AG09309 (cell line): ENCODE measurements at places on chromosomes 1 and 21.
A peak's percentile ranks its signal among the peaks of the same experiment; 100 is the strongest.

- DNase-seq: no peak
Observed at GRCh38 chr1:101216623-101217022, 20.2 kb upstream of the S1PR1 start.

DNA sequence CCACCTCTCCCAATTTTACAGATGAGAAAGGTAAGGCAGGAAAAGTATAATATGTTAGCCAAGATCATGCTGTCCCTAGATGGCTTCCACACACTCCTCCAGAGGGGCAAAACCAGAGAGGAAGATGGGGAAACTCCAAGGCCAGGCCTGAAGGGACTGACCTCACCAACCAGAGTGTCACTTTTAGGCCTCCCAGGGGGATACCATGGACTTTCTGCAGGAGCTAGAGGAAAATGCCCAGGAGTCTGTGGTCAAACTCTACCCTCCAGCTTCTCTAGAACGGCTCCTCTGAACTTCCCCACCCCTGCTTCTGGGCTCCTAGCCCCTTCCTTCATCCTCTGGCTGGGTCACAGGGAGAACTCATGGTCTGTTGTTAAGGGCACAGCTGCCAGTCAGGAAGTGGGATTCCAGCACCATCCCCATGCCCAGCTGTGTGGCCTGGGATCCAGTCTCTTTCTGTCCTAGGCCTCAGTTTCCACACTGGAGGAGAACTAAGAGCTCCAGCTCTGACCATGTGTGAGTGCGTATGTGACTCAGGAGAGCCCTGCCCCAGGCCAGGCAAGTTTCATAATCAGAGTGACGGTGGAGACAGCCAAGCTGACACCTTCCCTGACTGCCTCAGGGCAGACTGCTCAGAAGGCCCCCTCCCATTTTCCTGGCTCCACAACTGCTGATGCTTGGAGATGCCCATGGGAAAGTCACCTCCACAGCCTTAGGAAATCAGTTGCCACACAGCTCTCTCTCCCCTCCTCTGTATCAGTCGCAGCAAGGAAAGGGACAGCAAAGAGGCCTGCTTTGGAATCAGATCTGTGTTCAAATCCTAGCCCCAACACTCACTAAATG, 1.9 kb downstream of the IGSF8 start:
- no peak for DNase-seq

- no peak for DNase-seq
Observed at GRCh38 chr1:40825435-40825788, 36.8 kb downstream of the CITED4 start.

- DNase-seq: peak; percentile 94
Observed at GRCh38 chr1:145891587-145892485, 6.2 kb upstream of the ANKRD35 start.

DNA sequence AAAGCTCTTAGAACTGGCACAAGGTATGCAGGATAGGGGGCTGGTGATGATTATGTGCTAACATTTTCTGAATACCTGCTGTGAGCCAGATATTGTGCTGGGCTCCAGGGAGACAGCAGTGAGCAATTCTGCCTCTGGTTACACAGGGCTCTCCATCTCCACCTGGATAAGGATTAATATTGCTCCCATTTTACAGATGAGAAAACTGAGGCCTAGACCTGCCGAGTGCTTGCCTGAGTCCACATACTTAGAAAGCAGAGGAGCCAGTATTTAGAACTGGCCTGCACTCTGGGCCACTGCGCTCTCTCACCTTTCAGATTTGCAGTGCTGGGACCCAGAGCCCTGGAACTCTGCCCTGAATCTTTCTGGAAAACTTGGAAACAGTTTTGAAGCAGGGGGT, 167.2 kb upstream of the KLHDC7A start:
- DNase-seq: no peak

DNA sequence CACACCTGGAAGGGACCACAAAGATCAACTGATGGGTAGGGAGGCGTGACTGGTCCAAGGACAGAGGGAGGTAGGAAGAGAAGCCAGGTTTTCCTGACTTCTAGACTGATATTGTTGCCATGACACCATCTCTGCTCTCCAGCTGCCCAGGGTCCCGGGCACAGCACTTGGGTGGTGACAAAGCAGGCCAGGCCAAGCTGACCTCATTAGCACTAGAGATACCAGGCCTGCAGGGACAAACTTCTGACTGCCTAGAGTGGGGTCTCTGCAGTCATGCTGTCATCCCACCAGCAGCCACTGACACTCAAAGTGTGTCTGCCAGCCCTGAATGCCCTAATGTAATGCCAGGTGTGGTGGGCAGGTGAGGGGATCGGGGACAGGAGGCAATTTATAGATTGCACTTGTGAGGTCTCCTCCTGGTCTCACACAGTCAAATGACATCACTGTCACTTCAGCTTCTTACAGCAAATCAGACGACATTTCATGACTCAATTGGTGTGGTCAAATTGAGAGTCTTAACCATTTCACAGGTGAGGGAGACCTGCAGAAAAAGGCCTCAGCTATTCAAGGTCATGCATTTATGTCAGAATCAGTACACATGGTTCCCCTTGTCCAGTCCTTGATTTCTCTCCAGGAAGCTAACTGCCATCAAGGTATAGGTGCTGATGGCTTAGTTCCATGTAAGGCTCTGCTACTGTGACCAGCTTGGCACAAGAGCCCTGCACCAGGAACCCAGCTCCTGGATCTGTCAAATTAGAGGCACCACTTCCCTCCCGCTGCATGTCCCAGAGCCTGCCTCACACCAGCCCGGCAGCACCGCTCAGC, 2.7 kb downstream of the SLC9A1 start:
- DNase-seq: no peak

GRCh38 chr1:43527111-43527878, 3.4 kb upstream of the PTPRF start:
- no peak for DNase-seq

- DNase-seq: peak; percentile 89
Observed at GRCh38 chr1:39110325-39110851, 84.2 kb downstream of the NDUFS5 start.

DNA sequence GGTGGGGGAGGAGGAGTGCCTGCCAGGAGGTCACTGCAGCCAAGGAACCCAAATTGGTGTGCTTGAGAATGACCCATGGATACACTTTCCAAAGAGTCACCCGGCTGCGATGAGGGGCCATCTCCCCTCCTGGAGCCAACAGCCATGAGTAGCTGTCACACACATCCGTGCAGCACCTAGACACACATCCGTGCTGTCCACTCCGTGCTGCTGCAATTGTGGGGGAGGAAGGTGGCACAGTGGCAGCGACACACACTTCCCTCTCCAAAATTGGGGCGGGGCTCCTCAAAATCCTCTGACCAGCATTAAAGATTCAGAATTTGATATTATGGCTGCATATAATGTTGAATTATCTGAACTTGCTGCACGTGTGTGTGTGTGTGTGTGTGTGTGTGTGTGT, 15.8 kb downstream of the TP73 start:
- no peak for DNase-seq

GRCh38 chr1:109912873-109913272, 2.2 kb downstream of the CSF1 start:
- DNase-seq: no peak

GRCh38 chr1:22865736-22866135, 106.9 kb downstream of the LACTBL1 start:
- DNase-seq: no peak
